ENCODE measurements at places on chromosomes 12 and 14. TPM values are rescaled to one million over a fixed set of nuclear protein-coding genes. Genes with fewer than 3 reads are reported as not detected.
A peak's percentile ranks its signal among the peaks of the same experiment; 100 is the strongest.

GRCh38 chr12:43151441-43151981 is 400.5 kb downstream of the ADAMTS20 start:
- H3K27ac ChIP-seq: no peak overlapping the region
- H3K27me3 ChIP-seq: no peaks in the 10 kb centered on the region

DNA sequence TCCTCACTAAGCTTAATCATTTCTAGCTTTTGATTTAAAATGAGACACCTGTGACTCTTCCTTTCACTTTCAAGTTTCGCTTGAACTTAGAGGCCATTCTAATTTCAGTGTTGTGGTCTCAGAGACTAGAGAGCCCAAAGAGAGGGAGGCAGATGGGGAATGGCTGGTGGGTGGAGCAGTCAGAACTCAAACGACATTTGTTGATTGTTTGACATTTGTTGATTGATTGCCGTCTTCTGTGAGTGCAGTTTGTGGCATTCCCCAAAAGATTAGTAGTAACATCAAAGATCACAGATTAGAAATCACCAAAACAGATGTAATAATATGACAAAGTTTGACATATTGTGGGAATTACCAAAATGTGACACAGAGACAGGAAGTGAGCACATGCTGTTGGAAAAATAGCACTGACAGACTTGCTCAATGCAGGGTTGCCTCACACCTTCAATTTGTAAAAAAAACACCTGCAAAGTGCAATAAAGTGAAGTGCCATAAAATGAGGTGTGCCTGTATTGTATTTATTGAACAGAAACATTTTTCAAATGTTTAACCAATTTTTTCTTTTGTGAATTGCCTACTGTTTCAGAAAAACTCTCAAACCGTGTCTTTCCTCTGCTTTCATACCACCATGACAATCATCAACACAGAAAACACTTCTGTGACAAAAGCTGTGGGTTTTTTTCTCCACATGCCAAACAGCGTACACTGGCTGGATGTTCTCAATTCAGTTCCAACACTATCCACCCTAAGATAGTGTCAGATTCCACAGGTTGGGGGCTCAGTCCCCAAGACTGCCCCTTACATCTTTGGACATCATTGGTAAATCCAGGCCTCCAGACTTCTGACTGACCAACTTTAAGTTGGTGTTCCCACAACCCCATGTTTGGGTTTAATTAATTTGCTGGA is 376.3 kb upstream of the RGS6 start:
- H3K4me3 ChIP-seq: no peak overlapping the region
- no peaks in the 10 kb centered on the region for H3K27me3 ChIP-seq
- peaks cover 12% of the 10 kb centered on the region for H3K4me1 ChIP-seq
- no peaks in the 10 kb centered on the region for H3K36me3 ChIP-seq
- no peak for DNase-seq
- H3K27ac ChIP-seq: no peak overlapping the region

Gene AQP2
- not detected for total RNA-seq

DNA sequence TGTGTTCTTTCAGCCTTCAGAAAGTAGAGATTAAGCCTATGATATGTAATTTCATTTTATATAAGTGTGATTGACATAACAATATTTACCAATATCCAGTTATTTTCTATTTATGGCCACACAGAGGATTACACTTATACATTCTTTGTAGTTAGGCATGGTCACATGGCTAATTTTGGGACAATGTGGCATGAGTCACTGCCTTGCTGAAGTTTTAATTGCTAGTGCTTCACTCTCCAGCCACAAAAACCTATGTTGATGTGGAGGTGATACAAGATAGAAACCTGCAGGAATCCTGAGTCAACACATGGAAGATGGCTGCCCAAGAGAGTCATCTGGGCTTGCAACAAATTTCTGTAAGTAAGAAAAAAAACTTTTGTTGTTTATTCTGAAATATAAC is 17.0 kb downstream of the CLEC14A start:
- no peaks in the 10 kb centered on the region for H3K27me3 ChIP-seq
- H3K27ac ChIP-seq: peak overlapping the region; percentile 58
- peak; percentile 25 for DNase-seq
- no peak overlapping the region for H3K4me3 ChIP-seq
- H3K4me1 ChIP-seq: peaks cover 19% of the 10 kb centered on the region

DNA sequence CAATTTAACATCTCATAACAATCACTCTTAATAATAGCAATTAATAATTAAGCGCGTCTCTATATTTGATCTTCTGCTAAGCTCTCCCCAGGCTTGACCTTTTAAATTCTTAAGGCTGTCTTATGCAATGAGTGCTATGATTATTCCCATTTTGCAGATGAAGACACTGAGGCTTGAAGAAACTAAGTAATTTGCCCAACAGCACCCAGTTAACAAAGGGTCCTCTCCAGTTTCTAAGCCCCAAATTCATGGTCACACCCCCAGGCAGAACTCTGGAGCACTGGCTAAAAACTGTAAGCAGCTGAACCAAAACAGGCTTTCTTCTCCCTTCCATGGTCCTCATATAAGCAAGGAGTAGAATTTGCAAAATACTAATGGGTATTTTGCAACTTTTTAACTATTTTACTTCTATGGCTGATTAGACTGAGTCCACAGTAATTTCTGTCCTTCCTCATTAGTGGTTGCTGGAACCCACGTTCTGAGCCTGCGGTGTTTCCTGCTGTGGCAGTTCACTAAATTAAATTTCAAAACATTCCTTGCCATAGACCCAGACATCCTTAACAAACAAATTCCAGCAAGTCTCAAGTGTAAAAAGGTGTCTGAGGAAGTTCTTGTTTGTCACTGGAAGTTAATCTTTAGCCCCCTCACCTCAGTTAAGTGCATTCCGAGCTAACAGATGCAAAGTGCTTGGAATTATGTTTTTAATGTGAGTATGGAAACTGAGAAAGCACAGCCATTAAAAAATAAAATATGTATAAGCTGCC is 76.5 kb downstream of the TMEM132D start:
- H3K4me3 ChIP-seq: no peak overlapping the region
- DNase-seq: no peak
- no peaks in the 10 kb centered on the region for H3K4me1 ChIP-seq
- H3K27me3 ChIP-seq: no peaks in the 10 kb centered on the region
- H3K27ac ChIP-seq: no peak overlapping the region
- no peaks in the 10 kb centered on the region for H3K36me3 ChIP-seq

Gene GLIPR1
- total RNA-seq: 1.7 TPM

DNA sequence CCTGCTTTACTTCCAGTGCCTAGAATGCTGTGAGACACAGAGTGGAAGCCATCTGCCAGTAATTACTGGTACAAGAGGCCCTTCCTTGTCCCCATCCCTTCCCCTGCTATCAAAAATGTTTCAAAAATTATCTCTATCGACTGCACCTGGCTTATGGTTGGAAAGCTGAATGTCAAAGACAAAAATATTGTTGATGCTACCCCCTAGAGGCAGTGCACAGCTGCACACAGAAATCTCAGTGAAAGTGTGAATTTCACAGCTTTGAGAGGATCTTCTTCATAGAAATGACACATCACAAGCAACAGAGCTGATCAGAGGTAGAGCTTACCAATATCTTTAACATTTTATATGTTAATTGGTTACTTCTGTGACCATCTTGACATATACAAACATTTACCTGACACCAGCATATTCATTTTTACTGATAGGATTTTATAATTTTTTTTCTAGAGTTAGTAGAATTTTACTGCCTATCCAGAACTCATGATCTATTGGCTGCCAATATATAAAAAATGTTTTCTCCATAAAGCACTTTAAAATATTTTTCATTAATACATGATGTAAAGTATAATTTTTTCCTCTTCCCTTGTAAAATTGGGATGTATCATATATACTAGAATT is 138.0 kb downstream of the AACS start:
- DNase-seq: no peak
- H3K36me3 ChIP-seq: no peaks in the 10 kb centered on the region
- no peak overlapping the region for H3K27ac ChIP-seq
- no peak overlapping the region for H3K4me3 ChIP-seq

Gene RAD9B
- 1.1 TPM for total RNA-seq

DNA sequence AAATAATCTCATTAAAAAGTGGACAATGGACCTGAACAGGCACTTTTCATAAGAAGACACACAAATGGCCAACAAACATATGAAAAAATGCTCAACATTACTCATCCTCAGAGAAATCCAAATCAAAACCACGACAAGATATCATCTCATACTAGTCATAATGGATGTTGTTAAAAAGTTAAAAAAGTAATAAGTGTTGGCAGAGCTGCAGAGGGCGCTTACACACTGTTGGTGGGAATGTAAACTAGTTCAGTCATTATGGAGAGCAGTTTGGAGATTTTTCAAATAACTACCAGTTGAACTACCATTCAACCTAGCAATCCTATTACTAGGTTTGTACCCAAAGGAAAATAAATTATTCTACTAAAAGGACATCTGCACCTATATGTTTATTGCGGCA is 47.2 kb downstream of the FOXG1 start:
- no peak overlapping the region for H3K4me3 ChIP-seq
- H3K36me3 ChIP-seq: no peaks in the 10 kb centered on the region
- H3K27ac ChIP-seq: no peak overlapping the region
- H3K4me1 ChIP-seq: no peaks in the 10 kb centered on the region
- no peak for DNase-seq

GRCh38 chr14:106058342-106058741 is 532.0 kb downstream of the TMEM121 start:
- no peaks in the 10 kb centered on the region for H3K4me1 ChIP-seq
- no peak overlapping the region for H3K4me3 ChIP-seq
- no peaks in the 10 kb centered on the region for H3K36me3 ChIP-seq
- no peak for DNase-seq

GRCh38 chr12:116121453-116121871 is 156.0 kb downstream of the MED13L start:
- no peaks in the 10 kb centered on the region for H3K36me3 ChIP-seq
- H3K4me1 ChIP-seq: peaks cover 60% of the 10 kb centered on the region
- DNase-seq: peak; percentile 77
- no peaks in the 10 kb centered on the region for H3K27me3 ChIP-seq
- H3K27ac ChIP-seq: peak overlapping the region; percentile 99

- H3K27ac ChIP-seq: peak overlapping the region; percentile 77
- peak; percentile 43 for DNase-seq
- no peaks in the 10 kb centered on the region for H3K36me3 ChIP-seq
- no peaks in the 10 kb centered on the region for H3K27me3 ChIP-seq
Observed at GRCh38 chr12:65742018-65743010, 82.0 kb upstream of the HMGA2 start.

GRCh38 chr12:69666798-69667197 is 32.3 kb downstream of the BEST3 start:
- no peak overlapping the region for H3K27ac ChIP-seq
- no peaks in the 10 kb centered on the region for H3K4me1 ChIP-seq
- DNase-seq: no peak
- H3K4me3 ChIP-seq: no peak overlapping the region
- no peaks in the 10 kb centered on the region for H3K36me3 ChIP-seq

DNA sequence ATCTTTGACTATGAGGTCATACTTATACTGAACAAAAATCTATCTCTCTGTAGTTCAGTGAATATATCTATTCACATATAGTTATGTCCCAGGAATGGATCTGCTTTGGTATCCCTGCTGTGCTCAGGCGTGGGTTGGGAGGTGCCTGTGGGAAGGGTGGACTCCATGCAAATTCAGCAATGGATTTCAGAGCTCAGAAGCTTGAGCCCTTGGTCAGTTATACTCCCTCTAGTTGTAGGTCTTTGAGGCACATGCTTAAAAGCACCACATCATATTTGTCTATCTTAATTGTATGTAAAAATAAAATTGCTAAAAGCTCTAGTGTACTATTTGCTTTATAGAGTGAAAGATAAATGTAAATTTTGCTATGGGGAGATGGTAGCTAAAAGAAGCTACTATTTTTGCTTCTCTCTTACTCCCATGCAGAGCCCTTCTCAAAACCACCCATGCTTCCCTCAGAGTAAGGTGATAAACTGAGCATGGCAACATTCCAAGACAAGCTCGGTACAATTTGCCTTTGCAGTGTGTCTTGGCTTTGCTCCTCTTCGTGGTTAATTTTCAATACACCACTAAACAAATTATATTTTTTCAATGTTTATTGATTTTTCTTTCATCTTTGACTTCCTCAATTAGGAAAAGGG is 54.9 kb downstream of the SLC16A7 start:
- no peaks in the 10 kb centered on the region for H3K36me3 ChIP-seq
- no peaks in the 10 kb centered on the region for H3K27me3 ChIP-seq
- H3K4me1 ChIP-seq: no peaks in the 10 kb centered on the region
- H3K4me3 ChIP-seq: no peak overlapping the region
- no peak for DNase-seq

DNA sequence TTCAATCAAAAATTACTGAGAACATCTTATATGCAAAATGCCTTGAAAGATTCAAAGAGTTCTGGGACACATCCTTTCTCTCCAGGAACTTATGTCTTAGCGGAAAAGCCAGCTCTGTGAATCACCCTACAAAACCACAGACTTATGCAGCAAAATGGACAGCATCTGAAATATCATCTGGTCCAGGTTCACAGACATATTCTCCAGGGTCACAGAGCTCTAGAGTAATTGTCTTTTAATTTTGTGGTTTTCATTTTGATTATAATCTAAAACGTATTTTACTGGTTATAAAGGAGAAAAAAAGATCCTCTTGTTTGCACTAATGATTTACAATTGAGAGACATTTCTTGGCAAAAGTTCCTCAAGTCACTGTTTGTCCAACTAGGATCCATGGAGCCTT is 246.2 kb downstream of the MSRB3 start:
- H3K4me1 ChIP-seq: peaks cover 38% of the 10 kb centered on the region
- no peaks in the 10 kb centered on the region for H3K36me3 ChIP-seq
- no peak overlapping the region for H3K4me3 ChIP-seq
- H3K27me3 ChIP-seq: no peaks in the 10 kb centered on the region
- peak overlapping the region; percentile 12 for H3K27ac ChIP-seq

DNA sequence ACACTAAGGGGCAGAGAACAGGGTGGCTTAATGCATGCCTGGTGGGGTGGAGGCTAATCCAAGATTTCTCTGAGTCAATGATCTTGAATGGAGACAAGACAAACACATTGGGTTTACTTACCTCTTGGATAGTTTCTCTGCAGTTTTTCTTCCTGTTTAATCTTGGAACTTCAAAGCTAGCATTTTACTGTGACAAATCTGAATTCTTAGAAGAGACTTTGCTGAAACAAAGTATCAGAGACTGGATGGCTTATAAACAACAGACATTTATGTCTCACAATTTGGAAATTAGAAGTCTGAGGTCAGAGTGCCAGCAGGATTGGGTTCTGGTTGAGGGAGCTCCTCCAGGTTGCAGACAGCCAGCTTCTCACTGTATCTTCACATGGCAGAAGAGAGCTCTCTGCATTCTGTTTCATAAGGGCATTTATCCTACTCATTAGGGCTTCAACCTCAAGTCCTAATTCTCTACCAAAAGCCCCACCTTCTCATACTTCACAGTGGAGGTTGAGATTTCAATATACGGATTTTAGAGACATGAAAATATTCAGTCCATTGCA is 921.8 kb downstream of the VRK1 start:
- no peak overlapping the region for H3K4me3 ChIP-seq
- no peaks in the 10 kb centered on the region for H3K4me1 ChIP-seq
- no peak for DNase-seq

GRCh38 chr12:57624441-57625220 is 8.4 kb downstream of the B4GALNT1 start:
- no peaks in the 10 kb centered on the region for H3K4me1 ChIP-seq
- H3K27ac ChIP-seq: no peak overlapping the region
- no peak for DNase-seq
- H3K4me3 ChIP-seq: no peak overlapping the region
- peaks cover 45% of the 10 kb centered on the region for H3K36me3 ChIP-seq

All from SJCRH30 (cell line).